ENCODE measurements at places on chromosomes 6 and 20.

DNA sequence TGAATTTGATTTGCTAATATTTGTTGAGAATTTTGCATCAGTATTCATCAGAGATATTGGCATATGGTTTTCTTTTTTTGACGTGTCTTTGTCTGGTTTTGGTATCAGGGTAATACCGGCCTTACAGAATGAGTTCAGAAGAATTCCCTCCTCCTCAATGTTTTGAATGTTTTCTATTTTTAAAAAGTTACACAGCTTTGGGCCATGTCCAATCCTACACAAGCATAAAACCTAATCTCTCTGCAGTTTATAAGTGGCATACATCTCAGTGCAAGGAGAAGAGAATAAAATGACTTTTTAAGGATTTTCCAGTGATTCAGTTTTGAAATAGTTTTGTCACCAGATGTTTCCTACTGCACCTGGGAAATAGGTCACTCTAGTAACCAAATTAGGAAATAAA is 185.5 kb downstream of the COL12A1 start:
- DNase-seq = no peak

DNA sequence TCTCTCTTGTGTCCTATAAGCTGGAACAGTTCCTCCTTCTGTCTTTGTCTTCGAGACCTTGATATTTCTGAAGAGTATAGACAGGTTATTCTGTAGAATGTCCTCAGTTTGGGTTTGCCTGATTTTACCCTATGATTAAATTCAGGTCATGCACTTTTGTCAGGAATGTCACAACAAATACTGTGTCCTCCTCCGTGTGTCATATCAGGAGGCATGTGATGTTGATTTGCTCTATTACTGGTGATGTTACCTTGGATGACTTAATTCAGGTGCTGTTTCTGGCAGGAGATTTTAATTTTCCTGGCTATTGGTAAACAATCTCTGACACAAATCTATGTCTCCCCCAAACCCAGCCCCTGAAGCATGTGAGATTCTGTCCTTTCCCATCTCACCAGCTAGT is 33.3 kb upstream of the CHMP4B start:
- DNase-seq = no peak

- no peak for DNase-seq
Measured at GRCh38 chr6:54587277-54587676, 259.3 kb upstream of the FAM83B start.

DNA sequence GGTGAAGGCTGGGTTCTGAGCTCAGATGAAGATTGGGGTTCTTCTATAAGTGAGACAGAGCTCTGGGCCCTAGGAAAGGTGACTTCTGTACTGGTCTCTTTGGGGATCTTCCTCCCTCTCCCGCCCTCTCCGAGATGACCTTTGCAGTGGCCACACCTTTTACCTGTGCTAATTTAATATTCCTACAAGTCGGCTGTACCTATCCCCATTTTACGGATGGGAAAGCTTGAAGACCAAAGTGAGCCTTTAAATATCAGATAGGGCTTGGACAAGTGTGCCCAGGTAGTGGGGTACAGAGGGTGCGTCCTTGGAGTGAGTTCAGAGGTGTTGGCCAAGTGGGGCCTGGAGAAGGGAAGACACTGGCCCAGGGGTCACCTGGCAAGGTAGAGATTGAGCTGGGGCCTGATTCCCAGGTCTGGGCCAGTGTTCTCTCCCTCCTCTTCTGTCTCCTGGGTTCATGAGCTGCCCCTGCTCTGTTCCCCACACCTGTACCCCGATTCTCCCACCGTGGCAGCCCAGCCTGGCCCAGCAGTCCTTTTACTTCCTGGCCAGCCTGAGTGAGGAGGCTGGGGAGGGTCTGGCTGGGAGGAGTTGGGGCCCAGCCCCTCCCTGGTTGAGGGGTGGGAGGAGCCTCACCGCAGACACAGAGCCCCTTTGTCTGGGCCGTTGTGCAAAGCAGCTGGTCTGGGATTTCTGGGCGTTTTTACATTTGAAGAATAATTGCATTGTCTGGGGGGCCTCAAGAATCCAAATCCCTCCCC is 152.1 kb upstream of the RNF24 start:
- no peak for DNase-seq

GRCh38 chr6:118551063-118552053 is 3.3 kb downstream of the PLN start:
- DNase-seq = peak; percentile 54

- peak; percentile 68 for DNase-seq
Measured at GRCh38 chr20:10671221-10671918, 2.4 kb downstream of the JAG1 start.

- DNase-seq = no peak
Measured at GRCh38 chr6:25921525-25922203, 8.8 kb downstream of the SLC17A2 start.

DNA sequence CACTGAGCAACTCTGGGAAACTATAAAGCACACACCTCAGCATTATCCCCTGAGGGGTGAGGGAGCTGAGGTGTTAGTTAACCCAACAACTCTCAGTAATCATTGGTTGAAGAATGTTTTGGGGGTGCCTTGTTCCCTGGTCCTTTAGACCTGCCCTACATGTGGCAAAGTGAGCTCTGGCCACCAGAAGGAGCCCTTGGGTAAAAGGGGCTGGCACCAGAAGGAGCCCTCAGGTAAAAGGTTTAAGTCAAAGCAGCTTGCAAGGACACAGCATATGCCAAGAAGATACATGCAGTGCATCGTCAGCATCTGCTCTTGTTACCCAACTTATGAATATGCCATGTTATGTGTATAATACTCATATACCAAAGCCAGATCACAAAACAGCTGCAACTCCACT is 1081.7 kb downstream of the KIF16B start:
- no peak for DNase-seq

DNA sequence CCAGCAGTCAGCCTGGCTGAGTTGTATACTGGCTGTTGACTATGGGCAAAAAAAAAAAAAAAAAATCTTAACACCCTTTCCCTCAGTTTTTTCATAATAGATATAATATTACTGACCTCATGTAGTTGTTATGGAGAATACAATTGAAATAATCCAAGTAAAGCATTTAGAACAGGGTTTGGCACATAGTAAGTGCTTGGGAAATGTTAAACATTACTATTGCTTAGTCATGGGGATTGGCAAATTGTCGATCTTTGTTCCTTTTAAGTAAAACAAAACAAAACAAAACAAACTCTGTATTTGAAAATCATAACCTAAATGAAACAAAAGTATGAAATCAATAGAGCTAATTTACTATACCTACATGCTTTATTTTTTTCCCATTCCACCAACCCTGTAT is 458.4 kb downstream of the GRIK2 start:
- DNase-seq = no peak

- DNase-seq = no peak
Measured at GRCh38 chr6:18326980-18327379, 60.2 kb upstream of the RNF144B start.

DNA sequence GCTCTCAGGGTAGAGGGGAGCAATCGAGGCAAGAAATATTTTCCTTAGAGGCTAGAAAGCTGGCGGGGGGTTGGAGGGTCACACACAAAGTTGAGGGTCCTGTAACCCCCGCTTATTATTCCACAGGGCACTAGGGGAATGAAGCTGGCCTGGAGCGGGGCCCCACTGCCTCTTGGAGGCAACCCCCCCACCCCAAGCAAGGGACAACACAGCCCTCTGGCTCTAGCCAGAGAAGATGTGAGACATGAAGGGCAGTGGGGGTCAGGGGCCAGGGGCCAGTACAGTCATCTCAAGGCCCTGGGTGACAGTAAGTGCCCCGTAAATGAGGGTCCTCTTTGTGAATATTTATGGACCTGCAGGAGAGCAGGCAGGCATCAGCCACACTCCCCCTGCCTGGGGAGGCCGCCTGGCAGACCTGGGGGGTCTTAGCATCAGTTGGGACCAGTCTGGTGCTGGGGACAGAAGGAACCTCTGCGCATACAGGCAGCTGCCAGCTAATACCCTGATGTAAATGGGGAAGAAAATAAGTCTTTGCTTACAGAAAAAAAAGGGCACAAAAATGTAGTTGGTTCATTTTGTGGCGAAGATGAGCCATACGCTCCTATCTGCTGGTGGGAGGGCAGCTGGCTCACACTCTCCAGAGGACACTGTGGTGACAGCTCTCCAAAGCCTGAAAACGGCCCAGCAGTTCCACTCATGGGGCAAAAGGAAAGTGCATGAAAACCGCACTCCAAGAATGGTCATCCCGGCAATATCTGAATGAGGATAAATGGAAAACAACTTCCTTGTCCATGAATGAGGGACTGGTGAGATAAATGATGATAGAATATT is 21.9 kb downstream of the SPATA2 start:
- no peak for DNase-seq

DNA sequence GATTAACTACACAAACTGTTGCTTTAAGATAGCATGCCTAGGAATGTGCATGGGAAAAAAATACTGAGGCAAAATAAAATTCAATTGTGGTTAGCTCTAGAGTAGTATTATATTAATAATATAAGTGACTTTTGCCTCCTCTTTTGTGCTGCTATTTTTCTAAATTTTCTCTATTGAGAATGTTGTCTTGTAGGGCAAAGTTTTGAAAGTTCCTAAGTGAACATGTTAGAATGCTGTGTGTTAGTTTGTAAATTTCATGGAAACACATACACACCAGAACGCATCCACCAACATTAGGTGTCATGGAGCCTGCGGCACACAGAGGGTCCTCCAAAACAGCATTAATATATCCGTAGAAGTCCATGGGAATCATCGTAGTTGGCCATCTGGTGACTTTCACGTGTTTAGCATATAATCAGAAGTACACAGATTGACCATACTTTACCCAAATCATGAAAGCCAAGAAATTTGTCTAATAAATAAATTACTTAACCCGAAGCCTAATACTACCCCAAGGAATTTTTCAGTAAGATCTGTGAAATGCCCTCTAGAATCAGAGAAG is 25.6 kb downstream of the ARHGAP18 start:
- no peak for DNase-seq

DNA sequence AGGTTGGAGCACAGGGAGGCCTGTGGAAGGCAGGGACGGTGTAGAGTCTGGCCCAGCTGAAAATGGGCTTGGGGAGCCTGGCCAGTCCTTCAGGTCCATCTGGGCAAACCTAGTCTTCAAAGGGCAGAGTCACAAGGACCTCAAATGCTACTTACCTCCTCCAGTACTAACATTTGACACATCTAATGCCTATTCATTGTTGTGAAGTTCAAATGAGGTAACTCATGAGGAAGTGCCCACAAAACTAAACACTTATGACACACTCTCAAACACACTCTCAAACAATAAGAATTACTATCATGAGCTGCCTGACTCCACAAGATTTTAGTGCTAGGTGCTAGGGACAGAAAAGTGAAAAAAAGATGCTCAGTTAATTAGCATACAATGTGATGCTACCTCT is 27.1 kb downstream of the DAAM2 start:
- no peak for DNase-seq

DNA sequence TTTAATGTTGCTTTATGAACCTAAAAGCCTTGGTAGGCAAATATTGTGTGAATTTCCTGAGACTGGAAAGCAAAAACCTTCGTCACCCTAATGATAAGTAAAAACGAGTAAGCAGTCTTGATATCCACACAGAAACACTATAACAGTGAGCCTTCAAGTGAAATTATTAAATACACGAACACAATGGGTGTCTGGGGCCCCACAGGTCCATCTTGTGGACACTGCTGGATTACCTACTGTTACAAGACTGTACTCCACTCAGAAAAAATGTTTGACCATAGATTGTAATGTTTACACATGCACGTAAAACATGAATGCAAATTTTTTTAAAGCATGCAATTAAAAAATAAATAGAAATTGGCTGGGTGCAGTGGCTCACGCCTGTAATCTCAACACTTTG is 466.9 kb downstream of the CD83 start:
- no peak for DNase-seq

DNA sequence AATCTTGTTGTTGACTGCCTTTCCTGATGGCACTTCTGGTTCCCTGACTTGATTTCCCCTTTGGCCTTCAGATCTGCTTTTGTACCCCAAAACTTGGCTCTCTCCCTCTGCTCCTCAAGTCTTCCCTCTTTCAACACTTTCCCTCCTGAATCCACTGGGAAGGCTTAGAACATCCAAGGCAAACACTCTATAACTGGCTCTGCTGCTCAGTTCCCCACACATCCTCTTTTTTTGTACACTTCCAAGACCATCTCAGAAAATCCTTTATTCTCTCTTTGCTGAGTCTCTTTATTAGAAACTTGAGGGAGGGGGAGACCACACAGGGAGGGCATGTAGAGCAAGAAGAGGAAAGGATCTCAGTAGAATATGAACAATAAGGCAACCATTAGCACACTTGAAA is 354.1 kb downstream of the KIF16B start:
- no peak for DNase-seq

- no peak for DNase-seq
Measured at GRCh38 chr6:32837651-32838113, 857 bp downstream of the TAP2 start.

- no peak for DNase-seq
Measured at GRCh38 chr20:35592339-35592974, 23.2 kb upstream of the SPAG4 start.

DNA sequence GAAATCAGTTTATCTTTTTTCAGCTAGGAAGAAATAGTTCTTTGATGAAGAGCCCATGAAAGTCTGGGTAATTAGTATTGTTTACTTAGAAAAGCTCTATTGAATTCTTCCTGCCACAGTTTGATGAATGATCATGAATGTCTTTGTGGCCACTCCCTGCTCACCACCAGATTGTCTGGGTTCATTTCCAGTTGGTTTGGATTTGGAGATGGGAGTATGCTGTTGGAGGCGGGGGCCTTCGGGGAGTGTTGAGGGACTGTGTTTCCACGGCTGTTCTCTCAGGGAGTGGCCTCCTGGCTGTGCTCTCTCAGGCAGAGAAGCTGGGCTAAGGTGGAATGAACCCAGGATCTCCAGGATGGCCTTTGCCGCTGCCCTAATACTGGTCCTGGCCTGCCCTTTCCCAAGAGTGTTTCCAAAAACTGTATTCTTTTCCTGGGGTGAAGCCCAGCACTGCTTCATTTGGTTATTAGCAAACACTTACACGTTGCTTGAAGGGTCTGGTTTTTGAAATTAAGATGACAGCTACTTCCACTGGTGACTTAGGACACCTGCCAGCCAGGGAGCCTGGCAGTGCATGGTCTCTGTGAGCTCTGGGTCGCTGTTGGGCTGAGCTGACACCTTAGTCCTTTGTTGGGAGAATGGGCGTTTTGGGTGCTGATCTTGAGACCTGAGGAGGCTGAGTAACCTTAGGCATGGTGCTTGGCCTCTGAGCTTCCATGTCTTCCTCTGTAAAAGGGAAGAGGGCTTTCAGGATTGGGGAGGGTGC is 23.2 kb downstream of the PRPF6 start:
- no peak for DNase-seq

DNA sequence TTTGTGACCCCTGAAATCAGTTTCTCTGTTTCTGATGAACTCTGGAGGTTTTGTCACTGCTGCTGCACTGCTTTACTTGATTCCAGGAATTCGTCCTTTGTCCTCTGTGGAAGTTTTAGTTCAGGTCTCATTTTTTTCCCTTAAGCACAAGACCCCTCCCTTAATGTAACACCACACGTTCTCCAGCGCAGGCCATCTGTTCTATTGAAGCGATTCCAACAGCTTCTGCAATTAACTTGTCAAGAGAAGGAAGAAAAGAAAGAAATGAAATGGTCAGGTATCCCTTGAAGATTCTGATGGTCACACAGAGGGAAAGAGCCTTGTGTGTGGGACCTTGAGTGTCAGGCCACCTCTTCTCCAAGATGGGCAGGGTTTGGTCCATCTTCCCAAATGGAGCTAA is 7.8 kb upstream of the MAS1L start:
- DNase-seq = no peak

Data from fibroblast of skin of left quadriceps (primary cell).